ENCODE measurements at places on chromosomes 6 and 20.

DNA sequence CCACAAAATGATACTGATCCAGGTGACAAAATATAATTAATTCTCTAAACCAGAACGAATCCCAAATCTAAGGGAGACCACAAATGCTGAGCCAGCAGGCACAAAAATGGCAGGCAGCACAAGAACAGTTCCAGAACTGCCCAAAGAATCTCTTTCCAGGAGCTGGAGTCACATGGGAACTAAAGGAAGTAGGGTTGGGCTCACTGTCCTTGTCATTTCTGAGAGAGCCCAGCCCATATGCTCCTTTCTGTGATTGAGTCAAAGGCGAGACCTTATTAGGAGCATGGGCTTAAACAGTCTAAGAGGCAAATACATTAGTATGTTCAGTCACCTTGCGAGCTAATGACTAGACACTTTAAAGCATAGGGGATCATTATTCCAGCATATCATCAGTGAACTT lies 327.6 kb upstream of the ARID1B start:
- DNase-seq = no peak

DNA sequence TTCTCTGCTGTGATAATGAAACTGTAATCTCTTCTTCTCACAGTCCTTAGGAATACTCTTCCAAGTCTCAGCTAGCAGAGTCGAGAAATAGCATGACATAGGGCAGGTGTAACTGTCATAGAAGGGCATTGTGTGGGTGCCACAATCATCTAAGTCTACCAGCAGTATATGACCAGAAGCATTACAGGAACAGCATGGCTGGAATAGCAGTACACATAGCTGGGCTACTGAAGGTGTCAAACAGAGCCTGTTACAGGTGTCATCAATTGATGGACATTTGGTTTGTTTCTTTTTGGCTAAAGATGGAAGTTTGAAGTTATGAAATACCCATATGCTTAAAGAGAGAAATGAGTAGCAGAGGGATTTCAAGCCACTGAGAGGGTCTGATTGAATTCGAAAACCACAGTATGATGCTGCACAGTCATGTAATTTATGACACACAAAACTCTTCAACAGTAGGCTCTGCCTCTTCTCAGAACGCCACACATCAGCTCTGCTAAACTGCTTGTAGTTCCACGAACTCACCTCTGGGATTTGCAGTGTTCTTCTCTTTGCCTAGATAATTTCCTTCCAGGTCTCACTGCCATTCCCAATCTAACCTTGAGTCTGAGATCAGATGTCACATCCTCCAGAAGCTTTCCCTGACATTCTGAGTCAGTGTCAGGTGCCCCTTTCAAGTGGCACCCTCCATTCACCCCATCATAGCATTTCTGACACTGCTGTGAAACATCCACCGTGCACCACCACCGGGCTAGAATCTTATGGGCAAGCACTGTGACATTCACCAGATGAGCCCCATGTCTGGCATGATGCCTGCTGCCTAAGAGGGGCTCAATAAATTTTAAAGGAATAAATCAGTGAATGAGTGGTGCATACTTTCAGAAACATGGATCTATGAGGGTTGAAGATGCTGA lies 151.0 kb downstream of the ADAT2 start:
- DNase-seq = no peak

DNA sequence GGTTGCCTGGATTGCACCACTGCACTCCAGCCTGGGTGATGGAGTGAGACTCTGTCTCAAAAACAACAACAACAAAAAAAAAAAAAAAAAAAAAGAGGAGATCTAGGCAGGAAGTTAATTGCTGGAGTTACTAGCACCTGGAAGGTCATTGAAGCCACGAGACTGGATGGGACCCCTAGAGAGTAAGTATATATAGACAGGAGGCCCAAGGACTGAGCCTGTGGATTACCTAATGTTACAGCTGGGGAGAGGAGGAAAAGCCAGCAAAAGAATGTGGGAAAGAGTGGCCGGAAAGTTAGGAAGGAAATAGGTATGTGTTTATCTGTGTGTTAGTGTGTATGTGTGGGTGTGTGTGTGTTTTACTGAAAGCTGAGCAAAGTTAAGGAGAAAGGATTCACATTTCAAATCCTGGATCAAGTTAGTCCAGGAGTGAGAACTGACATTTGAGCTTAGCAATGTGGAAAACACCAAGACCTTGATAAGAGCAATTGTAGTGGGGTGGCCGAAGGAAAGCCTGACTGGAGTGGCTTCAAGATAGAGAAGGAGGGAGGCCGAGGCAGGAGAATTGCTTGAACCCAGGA lies 38.4 kb downstream of the ANKRD6 start:
- DNase-seq = no peak

- no peak for DNase-seq
These were observed 5.4 kb downstream of the UQCC2 start for GRCh38 chr6:33705955-33706725.

- no peak for DNase-seq
These were observed 105.6 kb downstream of the FARS2 start for GRCh38 chr6:5366941-5367340.

DNA sequence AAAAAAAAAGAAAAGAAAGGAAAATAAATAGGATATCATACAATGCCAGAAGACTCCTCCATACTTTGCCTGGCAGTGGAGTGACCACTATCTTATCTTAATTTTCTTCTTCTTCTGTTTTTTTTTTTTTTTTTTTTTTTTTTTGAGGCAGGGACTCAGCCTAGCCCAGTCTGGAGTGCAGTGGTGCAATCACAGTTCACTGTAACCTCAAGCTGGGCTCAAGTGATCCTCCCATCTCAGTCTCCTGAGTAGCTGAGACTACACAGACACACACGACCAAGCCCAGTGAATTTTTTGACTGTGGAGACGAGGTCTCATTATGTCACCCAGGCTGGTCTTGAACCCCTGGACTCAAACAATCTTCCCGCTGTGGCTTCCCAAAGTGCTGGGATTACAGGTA lies 17.1 kb upstream of the MMP9 start:
- no peak for DNase-seq

DNA sequence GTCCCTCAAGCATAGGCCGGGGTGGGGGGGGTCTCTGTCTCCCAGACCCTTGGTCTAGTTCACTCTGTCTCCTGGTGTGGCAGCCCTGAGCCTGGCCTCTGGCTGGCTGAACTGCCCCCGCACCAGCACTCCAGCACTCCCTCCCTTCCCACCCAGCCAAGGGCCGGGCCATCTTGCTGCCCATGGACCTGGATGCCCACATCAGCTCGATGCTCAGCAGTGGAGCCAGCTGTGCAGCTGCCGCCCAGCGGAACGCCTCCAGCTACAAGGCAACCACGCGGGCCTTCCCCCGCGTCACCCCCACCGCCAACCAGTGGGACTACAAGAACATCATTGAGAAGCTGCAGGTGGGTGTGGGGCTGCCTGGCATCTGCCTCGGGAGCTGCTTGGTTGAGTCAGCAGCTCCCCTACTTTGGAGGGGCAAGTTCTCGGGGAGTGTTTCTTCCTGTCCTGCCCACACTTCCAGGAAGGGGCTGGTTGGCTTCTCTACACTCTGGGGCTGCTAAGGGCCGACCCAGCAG lies 28.4 kb downstream of the UQCC2 start:
- DNase-seq = no peak

- no peak for DNase-seq
These were observed 91.9 kb downstream of the FLRT3 start for GRCh38 chr20:14245368-14245970.

- DNase-seq = no peak
These were observed 85.2 kb upstream of the PLCB4 start for GRCh38 chr20:8983478-8984345.

DNA sequence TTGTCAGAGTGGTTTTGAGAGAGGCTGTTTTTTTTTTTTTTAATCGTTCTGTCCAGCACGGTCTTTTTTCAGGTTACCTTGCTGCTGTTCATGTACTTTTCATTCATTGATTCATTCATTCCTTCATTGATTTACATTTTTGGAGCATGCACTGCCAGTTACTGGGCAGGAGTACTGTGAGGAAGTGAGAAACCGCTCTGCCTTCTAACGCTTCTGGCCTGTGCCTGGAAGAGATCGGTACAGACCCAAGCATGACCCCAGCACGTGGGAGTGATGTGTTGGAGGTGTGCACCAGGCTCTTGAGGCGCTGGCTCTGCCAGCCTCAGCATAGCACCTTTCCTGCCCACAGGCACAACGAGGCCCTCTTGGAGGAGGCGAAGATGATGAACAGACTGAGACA lies 9.1 kb downstream of the RIPK1 start:
- no peak for DNase-seq

GRCh38 chr20:38202982-38203293 lies 37.9 kb upstream of the TGM2 start:
- no peak for DNase-seq

- no peak for DNase-seq
These were observed 214.4 kb downstream of the RNF144B start for GRCh38 chr6:18601516-18602020.

DNA sequence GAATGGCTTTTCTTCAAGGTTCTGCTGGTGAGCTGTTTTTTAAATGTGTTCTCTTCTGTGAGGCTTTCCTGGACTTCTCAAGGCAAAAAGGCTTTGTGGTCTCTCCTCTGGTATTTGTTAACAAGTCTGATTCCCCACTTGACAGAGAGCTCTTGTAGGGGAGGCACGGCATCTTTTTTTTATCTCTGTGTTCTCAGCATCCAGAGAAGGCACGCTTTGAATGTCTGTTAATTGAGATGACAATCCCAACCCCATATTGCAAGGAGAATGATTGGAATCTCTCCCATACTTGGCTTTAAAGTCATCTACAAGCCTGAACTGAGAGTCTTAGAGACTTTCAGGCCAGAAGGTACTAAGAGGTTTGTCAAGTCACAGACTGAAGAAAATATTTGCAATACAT lies 22.6 kb downstream of the EDN1 start:
- DNase-seq = no peak

DNA sequence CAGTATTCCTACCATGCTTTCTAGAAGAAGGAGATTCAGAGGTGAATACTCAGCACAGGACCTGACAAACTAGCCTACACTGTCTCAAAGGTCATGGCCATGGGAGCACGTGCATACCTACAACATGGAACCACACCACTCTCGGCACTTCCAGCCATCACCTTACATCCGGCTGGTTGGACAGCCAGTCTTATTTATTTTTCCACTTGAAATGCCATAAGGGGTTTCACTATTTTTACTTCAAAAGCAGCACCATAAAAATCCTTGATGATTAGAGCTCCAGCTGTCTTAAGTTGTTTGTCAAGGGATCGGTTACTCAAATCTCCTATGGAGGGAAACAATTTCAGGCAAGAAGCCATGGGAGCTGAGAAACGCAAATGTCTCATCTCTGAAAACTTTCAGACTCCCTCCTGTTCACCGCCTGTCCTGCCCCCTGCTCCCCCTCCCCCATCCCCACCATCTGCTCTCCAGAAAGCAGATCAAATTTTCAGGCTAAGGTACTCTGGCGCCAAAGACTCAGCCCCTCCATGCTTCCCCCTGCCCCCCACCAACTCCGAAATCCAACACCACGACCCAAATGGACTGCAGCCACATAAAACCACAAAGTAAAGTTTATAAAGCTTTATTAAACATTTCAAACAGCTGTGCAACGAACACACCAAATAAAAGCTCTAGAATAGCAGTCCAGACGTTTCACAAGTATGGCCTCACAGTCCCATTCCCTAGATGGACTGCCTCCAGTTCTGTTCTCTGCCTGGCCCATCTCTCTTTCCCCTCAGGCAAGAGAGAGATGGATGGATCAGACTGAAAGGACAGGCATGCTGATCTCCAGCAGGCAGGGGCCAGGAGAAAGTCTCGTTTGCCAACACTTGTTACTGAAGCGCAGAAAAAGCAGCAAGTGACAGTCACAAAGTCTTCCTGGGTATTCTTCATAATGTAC lies 4.0 kb upstream of the NNAT start:
- no peak for DNase-seq

- DNase-seq = peak; percentile 68
These were observed at the start of gene MYO6 for GRCh38 chr6:75748743-75749538. Gene MYO6, plus strand, starts transcription at chr6:75749239. Its CDS starts 68,309 bp downstream, at chr6:75817548.
